NCI-H748 treated with DMSO at 0.1 percent for 48 hours (cell line): ENCODE measurements at places on chromosomes 3 and 15.

DNA sequence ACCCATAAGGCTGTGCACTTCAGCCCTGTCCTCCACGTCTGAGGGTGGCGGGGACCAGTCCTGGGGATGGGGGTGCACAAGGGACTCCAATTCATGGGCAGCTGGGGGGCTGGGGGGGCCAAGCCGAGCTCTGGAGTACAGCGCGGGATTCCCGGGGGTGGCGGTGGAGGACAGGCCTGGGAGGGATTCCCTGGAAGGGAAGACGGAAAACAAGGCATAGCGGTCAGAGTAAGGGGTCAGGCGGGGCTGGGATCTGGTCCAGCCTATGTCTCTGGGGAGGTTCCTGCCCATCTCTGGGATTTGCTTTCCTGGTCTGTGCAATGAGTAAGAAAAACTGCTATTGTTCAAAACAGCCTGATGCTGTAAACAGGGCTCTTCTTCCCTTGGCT, 8.1 kb upstream of the IGDCC3 start:
- no peak for DNase-seq

- DNase-seq = no peak
These were observed 80.7 kb downstream of the NR2E3 start for GRCh38 chr15:71891026-71891425.

DNA sequence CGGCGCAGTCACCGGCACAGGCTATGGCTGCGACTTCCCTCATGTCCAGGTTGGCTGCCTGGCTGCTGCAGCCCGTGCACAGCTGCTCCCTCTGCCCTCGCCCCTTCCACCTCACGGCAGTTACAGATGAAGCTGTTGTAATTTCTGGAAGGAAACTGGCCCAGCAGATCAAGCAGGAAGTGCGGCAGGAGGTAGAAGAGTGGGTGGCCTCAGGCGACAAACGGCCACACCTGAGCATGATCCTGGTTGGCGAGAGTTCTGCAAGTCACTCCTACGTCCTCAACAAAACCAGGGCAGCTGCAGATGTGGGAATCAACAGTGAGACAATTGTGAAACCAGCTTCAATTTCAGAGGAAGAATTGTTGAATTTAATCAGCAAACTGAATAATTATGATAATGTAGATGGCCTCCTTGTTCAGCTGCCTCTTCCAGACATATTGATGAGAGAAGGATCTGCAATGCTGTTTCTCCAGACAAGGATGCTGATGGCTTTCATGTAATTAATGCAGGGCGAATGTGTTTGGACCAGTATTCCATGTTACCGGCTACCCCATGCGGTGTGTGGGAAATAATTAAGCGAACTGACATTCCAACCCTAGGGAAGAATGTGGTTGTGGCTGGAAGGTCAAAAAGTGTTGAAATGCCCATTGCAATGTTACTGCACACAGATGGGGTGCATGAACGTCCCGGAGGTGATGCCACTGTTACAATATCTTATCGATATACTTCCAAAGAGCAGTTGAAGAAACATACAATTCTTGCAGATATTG, 13.2 kb upstream of the GNB4 start:
- no peak for DNase-seq

GRCh38 chr3:59996056-59996455, 946.2 kb upstream of the CFAP20DC start:
- DNase-seq = no peak

DNA sequence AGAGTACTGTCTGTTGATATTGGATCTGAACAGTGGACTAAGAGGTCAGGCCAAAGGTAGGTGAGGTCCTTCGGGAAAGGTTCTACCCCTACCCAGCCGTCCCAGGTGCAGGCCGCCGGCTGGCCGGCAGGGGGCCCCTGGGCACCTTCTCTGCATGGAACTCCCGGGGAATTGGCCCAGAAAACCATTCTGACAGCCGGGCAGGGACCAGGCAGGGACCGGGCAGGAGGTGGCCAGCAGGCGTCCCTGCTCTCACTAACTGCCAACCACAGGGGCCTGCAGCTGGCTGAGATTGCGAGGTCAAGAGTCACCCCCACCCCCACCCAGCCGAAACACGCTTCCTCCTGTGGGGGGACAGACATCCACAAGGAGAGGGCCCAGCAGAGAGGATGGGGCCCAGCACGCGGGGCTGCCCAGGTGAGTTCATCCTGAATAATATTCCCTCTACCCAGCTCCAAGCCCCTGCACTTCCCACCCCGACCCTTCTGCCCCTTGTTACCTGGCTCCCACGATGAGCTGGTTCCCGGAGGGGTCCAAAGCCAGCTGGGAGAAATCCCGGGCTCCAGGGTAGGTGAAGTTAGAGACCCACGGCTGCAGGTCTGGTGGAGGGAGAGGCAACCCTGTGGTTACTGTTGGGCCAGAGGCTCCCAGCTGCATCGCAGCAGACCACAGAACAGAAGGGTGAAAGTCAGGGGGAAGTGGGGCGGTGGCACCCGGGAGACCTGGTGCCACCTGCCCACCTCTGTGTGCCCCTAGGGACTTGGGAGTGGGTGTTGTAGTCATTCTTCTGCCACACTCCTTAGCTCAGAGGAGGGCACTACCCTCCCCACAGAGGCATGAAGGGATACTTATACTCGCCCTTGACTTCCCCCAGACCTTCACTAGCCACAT, 84.4 kb downstream of the SEMA5B start:
- no peak for DNase-seq

DNA sequence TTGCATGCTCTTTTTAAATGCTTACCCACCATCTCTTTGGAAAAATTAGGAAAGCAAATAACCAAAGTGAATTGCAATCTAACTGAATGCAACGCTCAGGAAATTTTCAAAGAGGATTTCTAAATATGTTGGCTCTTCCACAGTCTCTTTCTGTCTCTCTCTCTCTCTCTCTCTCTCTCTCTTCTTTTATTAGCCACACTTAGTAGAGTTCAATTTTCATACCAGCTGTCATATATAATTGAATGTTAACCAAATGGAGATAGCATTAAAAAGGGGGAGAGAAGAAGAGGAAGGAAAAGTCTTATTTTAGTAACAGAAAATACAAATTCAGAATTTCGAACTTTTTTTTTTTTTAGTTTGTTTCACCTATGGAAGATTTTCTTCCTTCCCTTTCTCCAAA, 235.9 kb upstream of the GBE1 start:
- DNase-seq = no peak

- no peak for DNase-seq
These were observed 240.0 kb downstream of the MBNL1 start for GRCh38 chr3:152508705-152509104.

DNA sequence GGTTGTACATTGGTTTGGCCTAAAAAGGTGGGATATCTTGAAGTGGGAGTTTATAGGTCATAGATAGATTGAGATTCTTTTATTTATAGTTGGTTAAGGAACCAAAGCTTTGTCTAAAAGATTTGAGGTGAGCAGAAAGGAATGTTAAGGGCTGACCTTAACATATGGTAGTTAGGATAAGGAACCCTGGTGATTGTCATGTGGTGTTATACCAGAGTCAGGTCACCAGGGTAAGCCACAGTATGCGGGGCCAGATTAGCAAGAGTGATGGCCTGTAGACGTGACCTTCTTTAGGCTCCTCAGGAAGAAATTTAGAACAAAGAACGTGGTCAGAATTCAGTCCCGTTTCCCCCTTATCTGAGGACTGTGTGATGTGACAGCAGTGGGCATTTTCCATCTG, 249.2 kb downstream of the GABRG3 start:
- no peak for DNase-seq

- DNase-seq = no peak
These were observed 19.5 kb upstream of the ZBTB38 start for GRCh38 chr3:141348837-141349236.

- no peak for DNase-seq
These were observed at the start of gene FGF7 for GRCh38 chr15:49423021-49423420. Gene FGF7, plus strand, starts transcription at chr15:49423242. Its CDS starts 1,056 bp downstream, at chr15:49424298.

- no peak for DNase-seq
These were observed 6.9 kb downstream of the SLC6A1 start for GRCh38 chr3:10999221-11000107.

GRCh38 chr3:151351219-151351618, 21.9 kb upstream of the P2RY13 start:
- DNase-seq = no peak

DNA sequence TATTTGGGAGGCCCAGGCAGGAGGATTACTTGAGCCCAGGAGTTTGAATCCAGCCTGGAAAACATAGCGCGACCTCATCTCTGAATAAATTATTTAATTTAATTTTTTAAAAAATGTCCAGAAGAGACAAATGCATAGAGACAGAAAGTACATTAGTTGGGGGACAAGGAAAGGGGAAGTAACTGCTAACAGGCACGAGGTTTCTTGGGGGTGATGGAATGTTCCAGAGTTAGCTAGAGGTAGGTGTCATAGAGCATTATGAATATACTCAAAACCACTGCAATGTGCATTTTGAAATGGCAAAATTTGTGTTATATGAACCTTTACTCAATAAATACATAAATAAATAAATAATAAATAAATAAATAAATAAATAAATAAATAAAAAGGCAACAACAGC, 31.7 kb upstream of the CYP11A1 start:
- no peak for DNase-seq

DNA sequence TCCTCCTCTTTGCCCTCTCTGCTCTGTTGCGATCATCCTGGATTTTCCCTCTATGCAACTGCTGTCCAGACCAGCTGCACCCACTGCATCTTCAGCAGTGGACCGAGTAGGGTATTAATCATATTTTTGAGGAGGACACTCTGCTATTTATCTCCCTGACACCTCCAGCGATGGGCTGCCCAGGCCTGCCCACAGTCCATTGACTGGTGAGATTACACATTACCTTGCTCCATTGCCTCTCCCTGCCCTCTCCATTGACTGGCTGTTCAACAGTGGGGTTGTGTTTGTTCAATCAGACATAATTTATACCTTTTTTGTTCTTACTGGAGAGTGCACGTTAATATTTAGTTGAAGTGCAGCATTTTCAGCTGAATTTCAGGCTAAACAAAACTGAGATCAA, 559.3 kb upstream of the ARRDC4 start:
- DNase-seq = peak; percentile 17

DNA sequence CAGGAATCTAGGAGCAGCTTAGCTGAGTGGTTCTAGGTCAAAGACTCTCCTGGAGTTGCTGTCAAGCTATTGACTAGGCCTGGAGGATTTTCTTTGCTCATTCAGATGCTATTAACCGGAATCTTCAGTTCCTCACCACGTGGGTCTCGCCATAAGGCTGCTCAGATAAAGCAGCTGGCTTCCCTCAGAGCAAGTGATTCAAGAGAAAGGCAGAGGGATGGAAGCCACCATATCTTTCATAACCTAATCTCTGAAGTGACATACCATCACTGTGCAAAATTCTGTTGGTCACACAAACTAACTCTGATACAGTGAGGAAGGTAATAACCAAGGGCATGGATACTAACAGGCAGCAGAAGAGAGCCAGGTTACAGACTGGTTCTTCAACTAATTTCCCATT, 72.7 kb upstream of the FLNB start:
- DNase-seq = no peak
